ENCODE measurements at places on chromosomes 3 and 15.
A peak's percentile ranks its signal among the peaks of the same experiment; 100 is the strongest.

GRCh38 chr15:62818691-62819090 is 223.9 kb upstream of the TPM1 start:
- DNase-seq, result no peak

GRCh38 chr3:100164743-100165142 is 50.4 kb upstream of the FILIP1L start:
- DNase-seq, result peak; percentile 7

GRCh38 chr3:17808994-17809393 is 66.6 kb upstream of the TBC1D5 start:
- no peak for DNase-seq

DNA sequence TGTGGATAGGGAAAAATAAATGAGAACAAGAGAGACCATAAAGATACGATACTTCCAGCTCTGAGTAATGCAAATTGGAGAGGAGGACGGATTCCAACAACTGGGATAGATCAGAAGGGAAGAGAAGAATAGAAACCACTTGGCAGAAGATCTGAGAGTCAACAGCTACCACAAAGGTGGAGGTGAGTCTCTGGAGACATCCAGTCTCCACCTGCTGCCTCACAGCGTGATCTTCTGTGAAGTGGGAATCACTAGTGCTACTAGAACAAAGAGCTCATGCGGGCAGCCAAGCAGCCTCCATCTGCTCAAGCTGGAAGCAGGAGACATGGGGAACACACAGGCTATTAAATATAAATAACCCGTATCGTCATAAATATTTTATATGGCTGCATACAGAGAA is 558.5 kb upstream of the CFAP20DC start:
- DNase-seq, result no peak

DNA sequence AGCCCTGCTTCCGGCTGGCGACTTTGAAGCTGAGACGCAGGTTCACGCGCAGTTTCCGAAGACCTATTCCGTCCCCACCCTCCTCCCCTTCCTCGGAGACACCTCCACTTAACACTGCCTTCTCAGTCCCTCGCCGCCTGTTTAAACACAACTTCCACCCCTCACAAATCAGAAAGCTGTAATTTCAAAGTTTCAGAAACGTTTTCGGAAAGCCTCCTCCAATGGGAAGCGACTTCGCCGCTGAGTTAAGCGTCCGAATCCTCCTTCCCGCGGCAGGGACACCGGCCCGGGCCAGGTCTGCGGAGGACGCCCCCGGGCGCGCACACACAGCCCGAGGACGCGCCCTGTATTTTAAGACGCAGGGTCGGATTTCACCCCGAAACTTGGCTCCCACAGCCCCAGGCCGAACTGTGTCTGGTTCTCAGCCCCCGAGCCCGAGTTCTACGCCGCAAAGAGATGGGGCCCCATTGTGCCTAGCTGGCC is 559 bp upstream of the LRRN1 start:
- peak; percentile 61 for DNase-seq

GRCh38 chr3:73060302-73060723 is 1.1 kb upstream of the EBLN2 start:
- peak; percentile 15 for DNase-seq

- DNase-seq, result no peak
Measured at GRCh38 chr3:159275741-159276140, 473.9 kb downstream of the MFSD1 start.

DNA sequence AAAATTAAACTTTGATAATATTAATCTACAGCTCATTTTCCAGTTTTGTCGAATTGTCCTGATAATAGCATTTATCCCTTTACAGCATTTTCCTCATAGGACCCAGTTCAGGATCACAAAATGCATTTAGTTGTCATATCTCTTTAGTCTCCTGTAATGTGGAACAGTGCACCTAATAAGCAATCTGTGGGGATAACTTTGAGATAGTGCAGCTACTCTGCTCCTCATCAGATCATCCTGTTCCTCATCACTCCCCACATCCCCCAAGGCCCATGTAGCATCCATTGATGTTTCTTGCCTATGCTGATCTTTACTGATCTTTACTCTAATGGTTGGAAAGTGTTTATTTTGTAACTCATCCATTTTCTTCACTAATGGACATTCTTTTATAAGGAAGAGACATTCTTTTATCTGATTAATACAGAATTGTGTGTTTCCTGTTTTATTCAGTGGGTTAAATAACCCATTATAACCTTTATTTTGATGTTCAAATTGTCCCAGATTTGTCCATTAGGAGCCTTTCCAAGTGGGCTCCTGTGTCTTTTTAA is 7.5 kb downstream of the RNF111 start:
- DNase-seq, result peak; percentile 87

DNA sequence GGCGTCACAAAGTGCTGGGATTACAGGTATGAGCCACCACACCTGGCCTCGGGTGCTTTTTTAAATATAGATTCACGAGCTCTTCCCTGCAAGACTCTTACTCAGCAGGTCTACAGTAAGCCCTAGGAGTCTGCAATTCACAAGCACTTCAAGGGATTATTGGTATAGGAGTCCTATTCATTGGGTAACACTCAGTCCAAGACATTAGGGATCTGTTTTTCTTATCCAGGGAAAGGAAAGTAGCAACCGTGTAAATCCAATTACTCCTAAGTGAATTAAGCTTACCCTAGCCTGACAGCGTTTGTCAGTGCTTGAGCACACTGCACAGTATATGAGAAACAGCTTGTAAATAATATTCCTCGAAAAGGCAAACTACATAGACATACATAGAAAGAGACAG is 109.9 kb downstream of the SENP2 start:
- DNase-seq, result peak; percentile 91

DNA sequence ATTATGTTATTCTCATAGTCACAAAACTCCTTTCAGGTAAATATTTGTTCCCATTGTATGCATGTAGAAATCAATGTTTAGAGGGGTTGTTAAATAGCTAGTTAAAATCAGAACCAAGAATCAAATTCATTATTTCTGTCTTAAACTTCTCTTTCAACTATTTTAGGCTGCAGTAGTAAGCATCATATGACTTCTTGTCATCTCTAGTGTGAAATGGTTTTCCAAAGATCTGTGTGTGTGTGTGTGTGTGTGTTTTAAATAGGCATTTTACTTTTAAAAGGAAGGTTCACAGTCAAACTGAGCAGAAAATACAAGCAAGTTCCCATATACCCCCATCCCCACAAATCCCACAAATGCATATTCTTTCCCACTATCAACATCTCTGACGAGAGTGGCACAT is 506.5 kb downstream of the LPP start:
- no peak for DNase-seq

DNA sequence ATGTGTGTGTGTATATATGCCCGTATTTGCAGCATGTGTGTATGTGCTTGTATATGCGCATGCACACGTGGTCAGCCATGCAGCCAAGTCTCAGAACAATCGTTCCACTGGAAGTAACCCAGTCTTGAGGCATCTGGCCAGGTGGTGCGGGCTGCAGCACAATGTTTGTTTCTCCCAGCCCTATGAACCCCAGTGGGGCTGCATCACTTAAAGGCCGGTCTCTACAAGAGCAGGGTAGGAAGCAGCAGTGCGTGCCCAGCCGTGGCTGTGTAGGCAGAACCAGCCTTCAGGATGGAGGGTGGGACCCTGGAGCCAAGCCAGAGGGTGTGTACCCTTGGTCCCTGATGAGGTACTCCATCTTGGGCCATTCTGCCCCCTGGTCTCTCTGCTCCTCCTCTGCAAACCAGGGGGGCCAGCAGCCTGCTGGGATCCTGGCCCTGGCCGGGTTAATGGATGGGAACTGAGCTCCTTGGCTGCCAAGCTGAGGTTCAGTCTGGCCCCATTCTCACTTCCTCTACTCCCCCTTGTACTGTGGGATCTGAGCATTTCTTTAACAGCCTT is 11.8 kb downstream of the KLF13 start:
- DNase-seq, result no peak

Measured in SK-N-DZ (cell line).